ENCODE measurements at places on chromosomes 7 and 10.

- no peak for DNase-seq
These were observed 364.7 kb downstream of the CTNNA3 start for GRCh38 chr10:67331121-67331910.

DNA sequence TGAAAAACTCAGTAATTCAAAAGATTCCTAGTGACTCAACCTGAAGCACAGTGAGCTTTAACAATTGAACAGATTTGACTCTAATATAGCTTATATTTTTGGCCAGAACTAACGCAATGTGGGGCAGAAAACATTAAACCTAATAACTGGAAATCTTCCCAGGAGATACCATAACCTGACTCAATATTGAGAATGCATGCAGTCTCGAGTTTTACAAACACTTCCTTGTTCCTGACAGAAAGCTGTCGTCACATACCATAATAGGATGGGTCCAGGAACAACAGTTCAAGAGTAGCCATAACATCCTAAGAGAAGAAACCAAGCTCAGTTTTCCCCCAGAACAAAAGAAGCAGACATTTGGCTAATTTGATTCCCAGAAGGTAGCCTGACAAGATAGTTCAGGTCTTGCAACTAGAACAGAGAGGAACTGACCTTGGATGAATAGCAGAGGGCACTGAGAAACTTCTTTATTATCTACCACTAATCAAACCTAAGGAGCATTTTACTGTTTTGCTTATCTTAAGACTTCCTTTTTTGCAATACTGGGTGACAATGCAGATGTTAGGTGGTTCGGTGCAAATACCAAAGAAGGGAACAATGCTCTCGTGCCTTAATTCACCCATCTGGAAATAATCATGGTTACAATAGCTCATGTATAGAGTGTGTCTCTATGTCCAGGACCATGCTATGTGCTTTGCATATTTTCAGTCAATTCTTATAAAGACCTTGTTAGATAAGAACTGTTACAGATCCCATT is 38.6 kb upstream of the ACSL5 start:
- no peak for DNase-seq

GRCh38 chr10:16510843-16511242 is 10.8 kb downstream of the C1QL3 start:
- no peak for DNase-seq

DNA sequence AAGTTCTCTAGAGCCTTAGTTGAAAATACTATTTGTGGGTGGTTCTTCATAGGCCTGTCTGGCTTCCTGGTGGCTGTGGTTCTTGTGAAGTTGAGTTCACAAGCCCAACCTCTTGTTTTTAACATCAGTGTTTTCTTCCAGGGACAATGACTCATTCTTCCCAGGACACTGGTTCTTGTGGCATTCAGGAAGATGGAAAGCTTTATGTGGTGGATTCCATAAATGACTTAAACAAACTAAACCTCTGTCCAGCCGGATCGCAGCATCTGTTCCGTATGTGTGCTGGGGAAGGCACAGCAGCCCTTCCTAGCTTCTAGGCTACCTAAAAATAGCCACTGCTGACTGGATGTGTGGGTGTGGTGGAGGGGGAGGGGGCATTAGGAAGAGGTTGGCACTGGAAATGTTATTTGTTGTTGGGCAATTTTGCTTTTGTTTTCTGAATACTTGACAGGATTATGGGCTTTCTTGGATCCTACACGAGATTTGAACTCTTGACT is 3.9 kb downstream of the LSMEM1 start:
- DNase-seq: no peak

GRCh38 chr10:127424594-127425264 is 124.4 kb upstream of the NPS start:
- no peak for DNase-seq

GRCh38 chr7:41869596-41869995 is 166.7 kb upstream of the INHBA start:
- DNase-seq: no peak

GRCh38 chr10:12709000-12709401 is 292.5 kb downstream of the CCDC3 start:
- DNase-seq: no peak

DNA sequence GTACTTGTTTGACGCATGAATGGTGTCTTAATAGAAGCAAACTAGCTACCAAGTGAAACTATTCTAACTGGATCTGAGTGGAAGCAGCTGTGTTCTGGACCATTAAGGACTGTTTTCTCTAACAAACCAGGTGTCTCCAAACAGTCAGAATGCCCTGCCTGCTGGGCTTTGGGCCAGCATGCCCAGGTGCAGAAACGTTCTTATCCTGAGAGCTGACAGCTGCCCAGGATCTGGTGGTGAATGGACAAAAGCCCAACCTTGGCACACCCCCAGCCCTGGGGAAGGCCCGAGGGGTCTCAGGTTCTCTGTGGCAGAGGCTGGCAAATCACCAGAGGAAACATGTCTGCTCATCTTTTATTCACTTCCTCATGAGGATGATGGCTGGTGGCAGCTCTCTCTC is 48.2 kb upstream of the LAMB4 start:
- DNase-seq: no peak

- no peak for DNase-seq
These were observed 66.8 kb downstream of the CCDC6 start for GRCh38 chr10:59839576-59839975.

DNA sequence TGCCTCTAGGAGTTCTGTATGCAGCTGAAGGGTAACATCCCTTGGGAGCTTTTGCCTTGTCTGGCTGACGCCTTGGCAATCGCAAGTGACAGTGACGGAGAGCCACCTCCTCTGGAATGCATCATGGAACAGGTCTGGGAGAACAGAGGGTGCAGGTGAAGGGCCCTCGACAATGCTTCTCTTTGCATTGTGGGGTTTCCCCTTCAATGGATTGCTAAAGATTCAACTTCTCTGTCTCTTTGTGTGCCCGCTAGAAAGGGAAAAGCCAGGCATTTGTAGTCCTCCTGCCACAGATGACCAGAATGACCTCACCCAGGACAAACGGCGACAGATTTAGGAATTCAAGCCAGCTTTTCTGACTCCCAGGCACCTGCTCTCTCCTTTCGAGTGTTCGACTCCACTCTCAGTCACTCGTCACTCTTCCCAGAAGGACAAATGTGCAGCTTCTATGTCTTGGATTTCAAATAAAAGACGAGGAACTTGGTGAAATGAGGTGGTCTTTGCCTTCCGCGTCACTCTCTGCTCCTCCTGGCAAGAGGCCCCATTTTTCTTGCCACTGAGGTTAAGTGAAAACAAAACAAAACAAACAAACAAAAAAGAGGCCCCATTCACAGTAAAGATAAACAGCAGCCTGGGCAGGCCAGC is 26.1 kb downstream of the IL2RA start:
- no peak for DNase-seq

DNA sequence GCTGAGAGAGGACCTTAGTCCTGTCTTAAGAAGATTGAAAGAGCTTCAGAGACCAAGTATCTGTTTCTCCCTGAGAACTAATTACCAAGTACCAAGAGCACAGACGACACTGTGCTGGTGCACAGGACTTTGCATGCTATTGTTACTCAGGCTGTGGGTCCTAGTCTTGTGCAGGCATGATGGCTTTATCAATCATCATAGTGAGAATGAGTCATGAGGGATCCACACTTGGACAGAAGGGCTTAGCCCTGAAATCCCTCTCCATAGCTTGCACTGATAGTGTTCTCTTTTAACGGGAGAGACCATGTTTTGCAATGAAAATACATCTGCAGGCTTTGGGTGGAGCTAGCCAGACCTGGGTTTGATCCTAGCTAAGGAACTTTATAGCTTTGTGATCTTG is 93.3 kb downstream of the SORCS3 start:
- DNase-seq: no peak

DNA sequence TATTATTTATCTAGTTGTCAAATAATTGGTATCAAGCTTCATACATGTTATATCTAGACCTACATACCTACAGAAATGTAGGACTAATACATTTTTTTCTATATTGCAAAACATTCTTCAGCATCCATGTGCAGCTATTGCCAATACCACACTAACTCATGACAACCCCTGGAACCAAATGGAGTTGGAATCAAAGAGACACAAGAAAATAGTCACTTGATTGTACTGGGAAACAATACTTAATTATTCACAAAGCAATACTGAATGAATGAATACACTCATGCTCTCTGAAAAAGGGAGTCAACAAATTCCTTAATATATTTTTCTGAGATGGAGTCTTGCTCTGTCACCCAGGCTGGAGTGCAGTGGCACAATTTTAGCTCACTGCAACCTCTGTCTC is 10.4 kb upstream of the CFAP43 start:
- no peak for DNase-seq

DNA sequence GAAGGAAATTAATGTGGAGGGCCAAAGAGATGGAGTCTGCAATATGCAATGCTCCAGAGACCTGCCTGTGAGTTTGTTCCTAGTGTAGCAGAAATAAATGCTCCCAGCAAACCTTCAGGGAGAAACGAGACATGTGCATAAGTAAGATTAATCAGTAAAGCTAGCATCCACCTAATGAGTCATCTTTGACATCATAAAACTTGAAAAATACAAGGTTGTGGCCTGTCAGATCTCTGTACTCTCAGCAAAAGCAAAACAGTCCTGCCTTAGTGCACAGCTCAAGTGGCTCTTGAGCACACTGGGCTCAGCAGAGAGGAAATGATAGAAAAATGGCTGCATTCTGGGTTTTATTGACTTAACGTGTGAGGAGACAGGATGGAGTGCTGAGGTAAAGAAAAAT is 32.5 kb upstream of the ERCC6 start:
- DNase-seq: no peak

GRCh38 chr7:46072722-46073121 is 151.7 kb upstream of the IGFBP3 start:
- DNase-seq: no peak

- no peak for DNase-seq
These were observed 94.5 kb downstream of the PPP1R3A start for GRCh38 chr7:113824117-113824823.

DNA sequence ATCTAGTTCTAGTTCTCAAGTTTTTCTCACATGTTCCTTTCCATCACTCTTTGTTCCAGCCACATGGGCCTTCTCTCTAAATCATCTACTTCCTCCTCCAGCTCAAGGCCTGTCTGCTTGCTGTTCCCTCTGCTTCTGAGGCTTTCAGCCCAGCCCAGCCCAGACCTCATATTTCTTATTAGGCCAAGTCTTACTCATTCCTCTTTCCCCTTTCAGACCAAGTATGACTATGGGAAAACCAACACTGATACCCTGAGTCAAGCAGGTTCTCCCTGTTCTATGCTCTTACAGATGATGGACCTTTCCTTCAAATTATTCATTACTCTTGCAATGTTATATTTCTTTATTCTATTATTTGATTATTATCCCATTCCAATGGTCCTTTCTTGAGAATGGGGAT is 80.3 kb upstream of the SEM1 start:
- no peak for DNase-seq

DNA sequence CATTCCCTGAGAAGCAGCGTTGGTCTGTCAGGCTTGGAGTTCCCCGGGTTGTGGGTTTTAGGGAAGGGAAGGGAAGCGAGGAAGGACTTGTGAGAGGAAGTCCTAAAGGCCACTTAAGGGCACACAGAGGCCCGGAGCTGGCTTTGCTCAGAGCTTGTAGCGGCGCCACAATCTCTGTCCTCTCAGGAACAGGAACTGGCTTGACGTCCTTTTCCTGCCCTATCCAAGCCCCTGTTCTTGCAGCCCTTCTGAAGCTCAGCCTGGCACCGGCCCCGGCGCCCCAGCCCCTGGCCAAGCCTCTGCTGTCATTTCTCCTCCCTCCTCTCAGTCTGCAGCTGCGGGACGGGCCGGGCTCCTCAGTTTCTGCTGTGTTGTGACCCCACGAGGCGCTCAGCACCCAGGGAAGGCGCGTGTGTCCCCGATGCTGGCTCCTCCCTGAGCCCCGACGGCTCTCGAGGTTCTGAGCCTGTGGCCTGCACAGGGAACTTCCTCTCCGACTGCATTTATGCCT is at the start of gene GIMAP8:
Gene GIMAP8, plus strand, starts transcription at position 140 of the 511 bp plus-strand sequence. CDS start 16,069 bp downstream, outside the sequence.
- peak; percentile 39 for DNase-seq

DNA sequence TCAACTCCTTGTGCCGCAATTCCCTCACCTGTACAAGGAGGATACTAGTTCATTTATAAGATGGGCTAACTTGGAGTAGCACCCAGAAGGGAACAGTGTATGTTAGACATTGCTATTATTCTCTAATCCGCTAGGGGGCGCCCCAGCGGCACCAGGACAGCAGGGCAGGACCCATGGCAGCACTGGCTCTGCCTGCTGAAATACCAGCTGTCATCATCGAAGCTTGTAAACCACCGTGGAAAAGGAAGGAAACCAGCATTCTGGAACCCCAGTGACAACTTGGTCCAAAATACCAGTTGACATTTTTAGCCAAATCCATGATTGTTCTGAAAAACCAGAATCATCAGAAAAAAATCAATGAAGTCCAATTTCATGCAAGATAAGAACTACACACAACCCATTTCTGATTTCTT is 134.4 kb downstream of the ITGA8 start:
- no peak for DNase-seq

GRCh38 chr10:31090894-31091607 is 59.4 kb upstream of the ZNF438 start:
- no peak for DNase-seq

GRCh38 chr7:116219834-116220233 is 9.5 kb downstream of the TES start:
- no peak for DNase-seq

GRCh38 chr7:151117565-151117964 is 31.3 kb downstream of the AGAP3 start:
- no peak for DNase-seq

GRCh38 chr7:118949031-118949430 is 724.5 kb downstream of the ANKRD7 start:
- DNase-seq: no peak

DNA sequence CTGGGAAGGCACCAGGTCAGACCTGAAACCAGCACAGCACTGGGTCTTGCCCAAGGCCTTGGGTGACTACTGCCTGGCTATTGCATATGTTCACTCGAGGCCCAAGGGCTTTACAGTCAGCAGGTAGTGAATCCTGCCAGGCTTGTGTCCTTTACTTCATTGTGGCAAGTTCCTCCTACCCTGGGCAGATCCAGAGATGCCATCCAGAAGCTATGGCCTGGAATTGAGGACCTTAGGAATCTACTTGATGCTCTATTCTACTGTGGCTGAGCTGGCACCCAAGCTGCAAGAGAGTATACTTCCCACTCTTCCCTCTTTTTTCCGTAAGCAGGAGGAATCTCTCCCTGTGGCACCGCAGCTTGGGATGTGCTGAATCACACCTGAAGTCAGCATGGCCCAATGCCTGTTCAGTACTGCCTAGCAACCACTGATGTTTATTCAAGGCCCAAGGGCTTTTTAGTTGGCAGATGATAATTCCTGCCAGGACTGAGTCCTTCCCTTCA is 246.7 kb upstream of the CTBP2 start:
- no peak for DNase-seq

GRCh38 chr10:17101910-17102266 is 27.7 kb downstream of the CUBN start:
- DNase-seq: no peak

DNA sequence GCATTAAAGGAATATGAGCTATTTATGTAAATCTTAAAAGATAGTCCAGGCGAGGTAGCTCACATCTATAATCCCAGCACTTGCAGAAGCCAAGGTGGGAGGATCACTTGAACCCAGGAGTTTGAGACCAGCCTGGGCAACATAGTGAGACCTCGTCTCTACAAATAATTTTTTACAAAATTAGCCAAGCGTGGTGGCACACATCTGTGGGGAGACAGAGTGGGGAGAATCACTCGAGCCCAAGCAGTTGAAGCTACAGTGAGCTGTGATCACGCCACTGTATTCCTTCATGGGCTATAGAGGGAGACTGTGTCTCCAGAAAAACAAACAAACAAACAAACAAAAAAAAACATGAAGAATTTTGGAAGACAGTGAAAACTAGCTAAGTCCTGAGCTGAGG is 28.4 kb downstream of the HERC4 start:
- no peak for DNase-seq

Measured in stimulated activated CD8-positive, alpha-beta memory T cell treated with anti-CD3 and anti-CD28 coated beads, Interleukin-12 subunit alpha, Interleukin-12 subunit beta, amount 100 ng/mL, for 1 hour (primary cell).